ENCODE measurements at places on chromosomes 3 and 15.

GRCh38 chr3:102113421-102114041 is 264.2 kb downstream of the NFKBIZ start:
- no peak for DNase-seq

- no peak for DNase-seq
Observed at GRCh38 chr3:25589104-25589782, 75.5 kb downstream of the TOP2B start.

DNA sequence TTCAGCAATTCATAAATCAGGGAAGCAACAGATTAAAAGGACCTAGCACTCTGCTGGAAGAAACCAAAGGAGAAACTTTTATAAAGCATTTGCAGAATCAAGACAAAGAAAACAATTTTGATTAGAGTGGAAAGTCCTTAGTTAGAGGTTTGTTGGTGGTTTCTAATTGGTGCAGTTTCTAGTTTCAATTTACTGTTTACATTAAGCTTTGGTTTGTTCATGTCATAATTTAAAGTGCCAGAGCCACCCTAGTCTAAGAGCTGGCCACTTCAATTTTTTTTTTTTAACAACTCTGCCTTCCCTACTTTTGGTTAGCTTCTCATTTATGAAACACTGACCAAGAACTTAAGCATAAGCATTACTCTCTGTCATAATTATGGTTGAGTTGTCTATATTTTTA is 1428.2 kb upstream of the GBE1 start:
- DNase-seq, result no peak

DNA sequence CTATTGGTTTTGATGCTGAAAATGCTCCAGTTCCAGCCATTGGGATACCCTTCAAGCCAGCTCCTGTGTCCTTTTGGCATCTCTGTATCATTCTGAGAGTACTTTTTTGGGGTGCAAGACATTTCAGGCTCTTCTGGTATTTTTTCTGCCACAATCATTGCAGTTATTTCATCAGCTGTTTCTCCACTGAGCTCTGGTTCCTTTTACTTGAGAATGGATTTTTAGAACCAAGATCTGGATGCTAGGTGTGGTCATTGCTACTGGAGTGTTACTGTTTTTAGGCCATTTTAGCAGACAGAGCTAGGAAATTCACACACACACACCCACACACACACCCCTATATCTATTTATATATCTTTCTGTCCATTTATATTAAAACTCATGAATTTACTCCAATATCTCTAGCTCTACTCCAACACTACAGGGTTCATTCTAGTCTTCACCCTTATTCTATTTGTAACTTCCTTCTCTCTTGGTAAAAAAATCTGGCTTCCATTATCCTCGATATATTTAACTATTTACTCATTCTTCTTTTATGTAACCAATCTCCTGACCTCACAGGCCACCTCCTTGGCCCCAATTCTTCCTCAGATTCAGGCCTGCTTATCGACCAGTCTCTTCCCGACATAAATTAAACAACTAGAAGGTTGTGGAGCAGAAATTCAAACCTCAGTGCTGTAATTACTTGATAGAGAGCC is 17.0 kb downstream of the SLC35G2 start:
- no peak for DNase-seq

GRCh38 chr3:146970236-146970635 is 365.1 kb upstream of the PLSCR5 start:
- DNase-seq, result no peak

DNA sequence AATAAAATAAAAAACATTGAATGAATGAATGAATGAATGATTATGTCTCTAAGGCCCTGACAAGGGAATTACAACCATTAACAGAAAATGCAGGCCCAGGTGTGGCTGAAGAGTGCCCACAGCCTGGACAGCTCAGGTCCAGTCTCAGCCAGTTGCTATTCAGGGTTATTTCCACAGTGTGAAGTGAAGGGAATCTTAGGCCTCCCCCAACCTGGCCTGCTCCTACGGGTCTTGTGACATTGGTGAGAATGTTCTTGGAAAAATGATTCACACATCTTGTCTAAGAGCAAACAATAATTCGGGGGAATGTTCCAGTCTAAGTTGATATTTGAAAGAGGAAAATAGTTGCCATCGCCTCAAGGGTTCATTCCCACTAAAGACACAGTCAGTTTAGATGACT is 37.0 kb downstream of the MINDY4B start:
- DNase-seq, result no peak
